Stimulated activated naive CD4-positive, alpha-beta T cell treated with Interleukin-2 at 50 U/mL for 16 hours (primary cell): ENCODE measurements at places on chromosomes 13 and 19.
A peak's percentile ranks its signal among the peaks of the same experiment; 100 is the strongest.

DNA sequence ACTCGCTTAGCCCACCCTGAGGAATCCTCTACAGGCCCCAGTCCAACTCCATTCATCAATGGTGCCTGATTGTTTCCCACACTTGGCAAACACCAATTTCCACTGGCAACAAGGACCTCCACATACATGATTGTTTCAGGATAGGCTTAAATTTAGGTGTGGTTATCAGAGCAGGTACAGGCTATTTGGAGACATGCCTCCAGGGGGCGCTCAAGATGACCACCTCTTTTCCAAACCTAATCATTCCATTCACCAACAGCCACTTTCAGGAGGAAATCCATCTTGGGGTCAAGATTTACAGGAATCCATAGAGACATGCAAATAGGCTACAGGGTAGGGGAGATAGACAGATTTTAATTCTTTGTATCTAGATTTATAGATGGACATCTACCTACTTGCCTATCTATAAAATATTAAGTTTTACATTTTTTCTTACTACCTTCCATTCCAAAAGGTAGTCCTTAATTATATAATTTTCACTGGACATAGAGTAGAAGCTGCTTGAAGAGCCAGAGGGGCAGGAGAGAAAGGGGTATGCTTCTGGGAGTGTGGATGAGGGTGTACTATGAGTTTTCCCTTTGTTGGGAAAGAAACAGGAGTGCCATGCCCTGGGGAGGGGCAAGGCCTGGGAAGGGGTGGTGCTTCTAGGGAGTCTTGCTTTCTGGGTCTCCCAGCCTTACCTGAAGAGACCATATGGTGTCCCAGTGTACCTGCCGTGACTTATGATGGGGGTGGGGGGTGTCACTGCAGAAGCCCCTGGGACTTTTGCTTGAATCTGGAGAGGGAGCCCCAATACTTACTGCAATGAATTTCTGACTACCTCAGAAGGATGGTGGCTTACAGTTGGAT is 14.1 kb upstream of the PCDH8 start:
- no peak for DNase-seq

DNA sequence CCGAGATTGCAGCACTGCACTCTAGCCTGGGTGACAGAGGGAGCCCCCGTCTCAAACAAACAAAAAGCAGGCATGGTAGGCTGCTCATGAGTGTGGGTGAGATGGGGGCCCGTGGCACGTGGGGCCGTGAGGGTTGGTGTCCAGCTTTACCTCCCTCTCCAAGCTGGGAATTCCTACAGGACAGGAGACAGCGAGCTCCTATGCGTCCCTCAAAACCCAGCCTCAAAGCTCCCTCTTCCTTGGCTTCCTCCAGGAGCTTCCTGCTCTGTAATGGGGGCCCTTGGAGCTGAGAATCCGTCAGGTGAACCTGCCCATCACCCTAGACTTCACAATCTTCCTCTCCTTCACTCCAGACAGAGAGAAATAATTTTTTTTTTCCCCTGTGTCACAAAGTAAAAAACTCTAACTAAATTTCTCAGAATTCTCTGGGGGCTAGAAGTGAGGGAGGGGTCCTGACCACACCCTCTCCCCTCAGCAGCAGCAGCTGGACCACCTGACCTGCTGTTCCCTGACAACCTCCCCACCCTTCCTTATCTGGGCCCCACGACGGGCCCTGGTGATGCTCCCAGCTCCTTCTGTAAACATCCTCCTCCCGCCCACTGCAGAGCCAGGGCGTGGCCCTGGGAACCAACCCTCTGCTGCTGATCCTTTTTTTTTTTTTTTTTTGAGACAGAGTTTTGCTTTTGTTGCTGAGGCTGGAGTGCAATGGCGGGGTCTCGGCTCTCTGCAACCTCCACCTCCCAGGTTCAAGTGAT is 22.1 kb upstream of the WDR18 start:
- DNase-seq: no peak

DNA sequence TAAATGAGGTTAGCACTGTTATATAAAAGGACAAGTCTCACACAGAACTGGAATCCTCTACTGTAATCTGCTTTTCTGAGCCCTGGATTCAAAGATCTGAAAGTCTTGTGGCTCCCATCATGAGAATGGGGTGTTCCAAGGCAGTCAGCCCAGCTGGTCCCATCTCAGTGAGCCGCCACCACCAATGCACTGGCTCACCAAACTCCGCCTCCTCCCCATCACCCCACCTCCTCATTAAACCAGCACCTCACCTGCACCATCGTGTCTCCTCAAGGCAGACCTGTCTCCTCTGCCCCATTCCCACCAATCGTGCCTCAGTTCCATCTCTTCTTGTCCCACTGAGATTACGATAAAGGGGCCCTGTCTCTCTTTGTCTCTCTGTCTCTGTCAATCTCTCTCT is 166.7 kb downstream of the USP12 start:
- DNase-seq: no peak

DNA sequence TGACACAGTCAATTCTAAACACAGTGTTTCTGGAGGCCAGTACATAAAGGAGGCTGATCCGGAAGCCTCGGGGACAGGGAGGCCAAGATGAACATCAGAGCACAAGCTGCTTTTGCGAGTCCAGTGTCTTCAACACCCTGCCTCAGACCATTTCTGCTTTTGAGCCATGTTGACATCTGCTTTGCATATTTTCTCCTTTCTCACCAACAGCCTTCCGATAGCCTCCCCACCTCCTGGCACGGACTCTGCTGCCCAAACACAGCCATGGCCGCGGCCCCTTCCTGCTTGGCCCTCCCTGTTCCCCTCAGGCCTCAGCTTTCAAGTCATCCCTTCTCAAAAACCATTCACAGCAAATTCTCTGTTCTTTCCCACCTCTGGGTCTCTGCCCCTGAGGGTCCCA is 3.6 kb downstream of the LRRC25 start:
- no peak for DNase-seq

DNA sequence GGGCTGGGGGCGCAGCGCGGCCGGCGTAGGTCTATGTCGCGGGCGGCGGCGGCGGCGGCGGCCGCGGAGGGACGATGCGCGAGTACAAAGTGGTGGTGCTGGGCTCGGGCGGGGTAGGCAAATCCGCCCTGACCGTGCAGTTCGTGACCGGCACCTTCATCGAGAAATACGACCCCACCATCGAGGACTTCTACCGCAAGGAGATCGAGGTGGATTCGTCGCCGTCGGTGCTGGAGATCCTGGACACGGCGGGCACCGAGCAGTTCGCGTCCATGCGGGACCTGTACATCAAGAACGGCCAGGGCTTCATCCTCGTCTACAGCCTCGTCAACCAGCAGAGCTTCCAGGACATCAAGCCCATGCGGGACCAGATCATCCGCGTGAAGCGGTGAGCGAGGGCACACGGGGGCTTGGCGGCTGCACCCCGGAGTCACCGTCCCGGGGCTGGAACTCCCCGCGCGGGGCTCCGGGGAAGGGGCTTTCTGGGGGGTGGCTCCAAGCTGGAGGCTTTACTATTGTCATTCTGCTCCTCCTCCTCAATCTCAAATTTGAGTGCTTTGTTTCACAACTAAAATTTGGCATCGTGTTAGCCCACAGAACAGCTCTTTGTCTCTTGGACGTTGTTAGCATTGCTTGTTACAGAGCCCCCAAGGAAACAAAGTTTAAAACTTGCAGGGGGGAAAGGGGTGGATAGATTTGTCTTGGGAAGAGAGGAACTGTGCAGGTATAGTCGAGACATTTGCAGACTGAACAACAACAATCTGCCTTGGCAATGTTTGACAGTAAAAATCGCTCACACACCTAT is 630 bp downstream of the RAP2A start:
- peak; percentile 47 for DNase-seq

DNA sequence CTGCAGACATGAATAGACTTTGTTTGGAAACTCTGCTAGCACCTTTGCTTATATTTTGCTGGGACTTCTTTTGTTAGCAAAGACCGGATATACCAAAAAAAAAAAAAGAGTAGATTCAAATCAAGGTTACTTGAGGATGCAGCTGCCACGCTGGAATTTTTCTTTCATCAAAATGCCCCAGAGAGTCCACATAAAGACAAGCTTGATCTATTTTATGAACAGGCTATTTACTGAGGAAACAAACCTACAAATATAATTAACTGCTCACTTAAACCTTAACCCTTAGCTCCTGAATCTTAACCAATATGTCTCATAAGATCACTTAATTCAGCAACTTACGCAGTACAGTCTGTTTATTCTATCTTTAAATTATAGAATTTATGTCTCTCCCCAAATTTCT is 27.1 kb upstream of the DOCK9 start:
- DNase-seq: no peak
